Fibroblast of lung (primary cell): ENCODE measurements at places on chromosomes 1 and 21. TPM values are rescaled to one million over a fixed set of nuclear protein-coding genes. Genes with fewer than 3 reads are reported as not detected.

RNF186 gene
- not detected in 2 replicates for total RNA-seq

AZIN2 gene
- total RNA-seq, result 4.4 and 9.1 TPM in 2 replicates

VSIG8 gene
- under 0.01 TPM in 2 replicates for total RNA-seq

CD101 gene
- total RNA-seq, result under 0.01 TPM in 1 of 2 replicates, not detected in the other

GBP7 gene
- not detected in 2 replicates for total RNA-seq

RO60 gene
- 164 and 207 TPM in 2 replicates for total RNA-seq
